ENCODE measurements at places on chromosomes 7 and 10. TPM values are rescaled to one million over a fixed set of nuclear protein-coding genes. Genes with fewer than 3 reads are reported as not detected.

GRCh38 chr10:86821388-86821999 lies 65.1 kb downstream of the BMPR1A start:
- no peak overlapping the region for H3K4me3 ChIP-seq
- no peaks in the 10 kb centered on the region for H3K27me3 ChIP-seq
- H3K36me3 ChIP-seq: no peaks in the 10 kb centered on the region
- DNase-seq: no peak
- no peaks in the 10 kb centered on the region for H3K4me1 ChIP-seq

BAMBI gene
- total RNA-seq: 1.7 TPM

DNA sequence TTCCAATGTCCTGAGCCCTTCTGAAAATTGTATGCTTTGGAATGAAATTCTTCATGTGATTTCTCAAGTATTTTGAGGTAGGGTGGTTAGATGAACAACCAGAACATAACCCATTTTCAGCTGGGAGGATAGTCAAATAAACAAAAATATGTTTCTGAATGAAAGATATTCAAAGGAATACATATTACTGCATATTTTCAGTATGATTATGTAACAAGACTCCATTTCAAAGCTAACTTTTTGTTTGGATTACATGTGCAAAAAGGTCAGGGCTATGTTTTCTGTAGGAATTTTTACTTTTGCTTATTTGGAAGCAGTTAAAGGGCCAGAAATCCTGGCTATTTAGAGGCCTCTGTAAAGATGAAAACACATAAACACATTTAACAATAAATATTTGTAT lies 27.7 kb downstream of the CDK6 start:
- H3K4me1 ChIP-seq: peaks cover 21% of the 10 kb centered on the region
- H3K27ac ChIP-seq: no peak overlapping the region
- DNase-seq: no peak
- no peaks in the 10 kb centered on the region for H3K27me3 ChIP-seq
- H3K4me3 ChIP-seq: no peak overlapping the region
- H3K36me3 ChIP-seq: no peaks in the 10 kb centered on the region

DNA sequence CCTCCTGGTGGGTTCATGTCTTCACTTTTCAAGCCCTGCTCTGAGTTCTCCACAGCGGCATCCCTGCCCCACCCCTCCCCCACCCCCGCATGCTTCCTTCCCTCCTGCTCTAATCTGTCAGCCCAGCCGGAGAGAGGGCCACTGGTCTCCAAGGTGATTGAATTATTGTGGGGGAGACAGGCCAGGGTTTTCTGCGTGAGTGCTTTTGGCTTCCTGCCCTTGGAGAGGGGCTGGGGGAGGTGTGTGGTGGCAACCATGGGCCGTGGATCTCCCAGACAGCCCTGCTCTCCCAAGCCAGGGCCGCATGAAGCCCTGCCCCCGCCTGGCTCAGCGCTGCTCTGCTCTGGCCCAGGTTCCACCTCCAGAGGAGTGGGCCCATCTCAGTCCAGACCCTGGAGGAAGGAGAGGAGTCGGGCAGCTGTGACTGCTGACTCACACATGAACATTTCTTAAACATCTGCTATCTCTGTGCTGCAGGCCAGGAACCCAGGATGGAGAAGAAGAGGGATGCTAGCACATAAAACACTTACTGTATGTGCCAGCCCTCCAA lies 109.9 kb downstream of the ZMIZ1 start:
- no peaks in the 10 kb centered on the region for H3K36me3 ChIP-seq
- H3K4me3 ChIP-seq: no peak overlapping the region
- no peak for DNase-seq
- no peaks in the 10 kb centered on the region for H3K4me1 ChIP-seq

GRCh38 chr10:43199088-43199683 lies 60.9 kb downstream of the CSGALNACT2 start:
- H3K36me3 ChIP-seq: no peaks in the 10 kb centered on the region
- H3K4me3 ChIP-seq: no peak overlapping the region
- no peak overlapping the region for H3K27ac ChIP-seq
- DNase-seq: no peak

NUTM2A gene
- total RNA-seq: 0.40 TPM

DNA sequence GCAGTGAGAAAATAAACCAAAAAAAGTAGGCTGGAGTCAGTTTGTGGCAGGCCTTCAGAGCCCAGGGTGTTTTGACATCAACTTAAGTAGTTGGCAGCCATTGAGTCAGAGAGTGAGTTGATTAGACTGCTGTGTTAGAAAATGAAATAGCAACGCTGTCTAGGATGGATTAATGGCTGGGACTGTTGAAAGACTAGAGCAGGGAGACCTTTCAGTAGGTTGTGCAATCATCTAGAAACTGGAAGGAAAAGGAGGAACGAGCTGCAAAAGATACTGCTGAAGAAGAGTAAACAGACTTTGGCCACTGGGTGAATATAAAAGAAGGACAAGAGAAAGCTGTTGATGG lies 28.6 kb upstream of the TRIL start:
- H3K27ac ChIP-seq: no peak overlapping the region
- no peak for DNase-seq
- no peak overlapping the region for H3K4me3 ChIP-seq
- no peaks in the 10 kb centered on the region for H3K36me3 ChIP-seq

PLXDC2 gene
- 0.15 TPM for total RNA-seq

CCDC7 gene
- total RNA-seq: 12.1 TPM

DNA sequence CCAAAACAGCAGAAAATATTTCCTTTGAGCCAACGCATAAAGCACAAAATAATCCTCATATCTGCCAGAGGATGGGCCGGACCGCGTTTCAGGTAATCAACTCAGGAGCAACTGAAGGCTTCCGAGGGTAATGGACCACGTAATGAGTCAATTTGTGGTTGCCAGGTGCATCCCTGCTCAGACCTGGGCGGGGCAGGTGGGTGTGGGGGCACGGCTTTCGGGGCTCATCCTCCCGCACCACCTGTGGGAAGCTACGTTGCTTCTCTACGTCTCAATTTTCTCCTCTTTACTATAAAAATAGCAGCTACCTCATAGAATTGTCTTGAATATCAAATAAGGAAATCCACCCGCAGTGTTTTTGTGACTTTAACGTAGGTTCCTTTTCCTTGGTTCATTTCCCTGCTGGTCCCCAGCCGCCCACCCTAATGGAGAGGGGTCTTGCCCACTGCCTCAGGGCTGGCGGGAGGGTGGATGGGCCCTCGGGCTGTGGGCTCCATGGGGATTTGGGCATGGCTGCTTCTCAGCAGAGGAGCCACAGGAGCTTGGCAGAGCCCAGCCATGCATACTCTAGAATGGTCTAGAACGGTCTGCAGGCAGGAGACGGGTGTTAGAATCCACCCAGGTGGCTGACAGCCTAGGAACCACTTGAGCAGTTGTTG lies 324.7 kb downstream of the ADARB2 start:
- H3K27me3 ChIP-seq: no peaks in the 10 kb centered on the region
- H3K27ac ChIP-seq: no peak overlapping the region
- no peaks in the 10 kb centered on the region for H3K4me1 ChIP-seq
- no peak overlapping the region for H3K4me3 ChIP-seq
- H3K36me3 ChIP-seq: no peaks in the 10 kb centered on the region

- no peak overlapping the region for H3K4me3 ChIP-seq
- H3K36me3 ChIP-seq: peaks cover 14% of the 10 kb centered on the region
- H3K4me1 ChIP-seq: peaks cover 56% of the 10 kb centered on the region
- no peak overlapping the region for H3K27ac ChIP-seq
These were observed 28.0 kb downstream of the SEPTIN7 start for GRCh38 chr7:35828817-35829216.

HMX3 gene
- total RNA-seq: not detected

DNA sequence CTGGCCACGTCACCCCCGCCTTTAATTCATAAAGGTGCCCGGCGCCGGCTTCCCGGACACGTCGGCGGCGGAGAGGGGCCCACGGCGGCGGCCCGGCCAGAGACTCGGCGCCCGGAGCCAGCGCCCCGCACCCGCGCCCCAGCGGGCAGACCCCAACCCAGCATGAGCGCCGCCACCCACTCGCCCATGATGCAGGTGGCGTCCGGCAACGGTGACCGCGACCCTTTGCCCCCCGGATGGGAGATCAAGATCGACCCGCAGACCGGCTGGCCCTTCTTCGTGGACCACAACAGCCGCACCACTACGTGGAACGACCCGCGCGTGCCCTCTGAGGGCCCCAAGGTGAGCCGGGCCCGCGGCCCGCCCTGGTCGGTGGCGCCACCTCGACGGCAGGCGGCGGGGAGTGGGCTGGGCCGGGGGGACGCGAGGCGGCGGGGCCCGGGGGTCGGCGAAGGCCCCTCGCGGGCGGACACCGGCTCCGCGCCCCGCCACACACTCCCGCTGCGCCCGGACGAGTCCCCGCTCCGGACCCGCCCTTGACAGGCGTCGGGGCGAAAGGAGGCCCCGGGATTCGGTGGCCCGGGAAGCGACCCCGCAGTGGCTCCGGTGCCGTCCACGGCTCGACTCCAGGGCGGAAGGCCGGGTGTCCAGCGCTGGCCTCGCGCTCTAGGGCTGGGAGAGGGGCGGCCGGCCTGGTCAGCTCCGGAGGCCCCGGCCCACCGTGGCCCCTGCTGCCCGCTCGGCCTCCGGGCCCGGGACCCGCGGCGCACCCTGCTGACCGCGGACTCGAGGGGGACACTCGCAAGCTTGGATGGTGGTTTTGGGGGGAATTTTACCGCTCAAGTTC lies 557 bp downstream of the BAG3 start:
- H3K4me1 ChIP-seq: peaks cover 47% of the 10 kb centered on the region
- no peaks in the 10 kb centered on the region for H3K27me3 ChIP-seq
- H3K36me3 ChIP-seq: peaks cover 4% of the 10 kb centered on the region
- H3K27ac ChIP-seq: peak overlapping the region; percentile 66
- peak overlapping the region; percentile 73 for H3K4me3 ChIP-seq
- no peak for DNase-seq

SFTPD gene
- total RNA-seq: not detected

GRCh38 chr7:51308265-51308664 lies 8.3 kb downstream of the COBL start:
- H3K36me3 ChIP-seq: no peaks in the 10 kb centered on the region
- no peak for DNase-seq
- H3K4me3 ChIP-seq: no peak overlapping the region
- no peaks in the 10 kb centered on the region for H3K4me1 ChIP-seq

DNA sequence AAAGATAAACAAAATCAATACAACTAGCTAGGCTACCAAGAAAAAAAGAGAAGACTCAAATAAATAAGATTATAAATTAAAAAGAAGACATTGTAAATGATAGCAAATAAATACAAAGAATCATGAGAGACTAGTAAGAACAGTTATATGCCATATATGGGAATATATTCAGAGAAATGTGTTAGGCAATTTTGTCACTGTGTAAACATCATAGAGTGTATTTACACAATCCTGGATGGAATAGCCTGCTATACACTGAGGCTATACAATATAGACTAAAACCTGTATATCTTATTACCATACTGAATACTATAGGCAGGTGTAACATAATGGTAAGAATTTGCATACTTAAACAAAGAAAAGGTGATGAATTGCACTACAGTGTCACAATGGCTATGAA lies 717.4 kb downstream of the PARD3 start:
- H3K4me3 ChIP-seq: no peak overlapping the region
- H3K4me1 ChIP-seq: no peaks in the 10 kb centered on the region
- H3K36me3 ChIP-seq: no peaks in the 10 kb centered on the region
- no peaks in the 10 kb centered on the region for H3K27me3 ChIP-seq
- H3K27ac ChIP-seq: no peak overlapping the region
- DNase-seq: no peak

DNA sequence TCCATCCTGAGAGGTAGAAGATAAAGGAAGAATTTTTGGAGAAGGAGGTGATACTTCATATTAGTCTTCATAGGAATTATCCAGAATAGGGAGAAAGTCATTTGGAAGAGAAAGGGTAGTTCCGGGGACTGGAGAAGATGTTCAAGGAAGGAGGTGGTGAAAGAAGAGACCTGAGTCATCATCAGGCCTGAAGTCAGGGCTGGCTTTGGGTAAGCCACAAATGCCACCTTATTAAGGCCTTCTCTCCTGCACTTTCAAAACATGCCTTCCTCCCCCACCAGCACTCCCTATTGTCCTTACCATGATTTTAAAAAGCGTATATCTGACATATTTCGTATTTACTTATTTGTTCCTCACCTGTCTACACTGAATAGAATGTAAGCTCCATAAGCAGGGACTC lies 112.2 kb upstream of the LRGUK start:
- no peaks in the 10 kb centered on the region for H3K4me1 ChIP-seq
- H3K36me3 ChIP-seq: no peaks in the 10 kb centered on the region
- no peaks in the 10 kb centered on the region for H3K27me3 ChIP-seq
- no peak overlapping the region for H3K27ac ChIP-seq
- no peak overlapping the region for H3K4me3 ChIP-seq

GRCh38 chr10:127174866-127175265 lies 21.5 kb downstream of the INSYN2A start:
- H3K4me1 ChIP-seq: no peaks in the 10 kb centered on the region
- no peak overlapping the region for H3K4me3 ChIP-seq
- H3K27ac ChIP-seq: no peak overlapping the region
- H3K36me3 ChIP-seq: no peaks in the 10 kb centered on the region
- H3K27me3 ChIP-seq: no peaks in the 10 kb centered on the region

PODXL gene
- total RNA-seq: 1.2 TPM

GRCh38 chr10:71888623-71889387 lies 37.8 kb upstream of the PSAP start:
- H3K4me3 ChIP-seq: peak overlapping the region; percentile 74
- H3K27me3 ChIP-seq: no peaks in the 10 kb centered on the region
- no peak for DNase-seq
- peak overlapping the region; percentile 54 for H3K27ac ChIP-seq

- DNase-seq: no peak
- H3K4me1 ChIP-seq: no peaks in the 10 kb centered on the region
- no peak overlapping the region for H3K27ac ChIP-seq
- no peak overlapping the region for H3K4me3 ChIP-seq
- no peaks in the 10 kb centered on the region for H3K27me3 ChIP-seq
These were observed 310.4 kb upstream of the IMMP2L start for GRCh38 chr7:111872450-111873325.

DNA sequence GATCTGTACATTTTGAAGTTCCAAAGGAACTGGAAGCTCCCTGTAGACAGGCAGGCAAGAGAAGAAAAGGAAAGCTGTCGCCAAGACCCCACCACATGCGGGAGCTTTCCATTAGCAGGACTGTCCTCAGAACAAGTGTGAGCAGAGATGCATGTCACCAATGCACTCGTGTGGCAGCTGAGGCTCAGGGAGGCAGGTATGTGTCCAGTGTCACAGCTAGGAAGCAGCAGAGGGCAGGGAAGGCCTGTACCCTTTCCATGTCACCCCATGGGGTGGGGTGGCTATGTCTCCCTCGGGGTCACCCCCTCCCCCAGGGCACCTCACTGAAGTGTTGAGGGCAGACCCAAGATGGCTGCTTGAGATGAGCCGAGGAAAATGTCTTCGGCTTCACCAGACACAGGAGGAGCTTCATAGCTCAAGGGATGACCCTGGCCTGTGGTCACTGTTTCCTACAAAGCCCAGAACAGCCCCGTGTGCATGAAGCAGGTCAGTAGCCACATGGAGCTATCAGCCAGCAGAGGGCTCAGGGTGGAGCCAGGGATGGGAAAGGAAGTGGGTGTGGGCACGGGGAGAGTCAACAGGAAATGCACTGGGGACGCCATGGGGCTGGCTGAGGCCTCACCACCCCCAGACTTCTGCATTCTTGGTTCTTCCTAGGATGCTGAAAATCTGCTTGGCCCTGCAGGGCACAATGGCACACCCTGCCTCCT lies 96.6 kb downstream of the FAM53B start:
- H3K27me3 ChIP-seq: no peaks in the 10 kb centered on the region
- peak; percentile 76 for DNase-seq
- peak overlapping the region; percentile 41 for H3K4me3 ChIP-seq
- peak overlapping the region; percentile 75 for H3K27ac ChIP-seq
- H3K36me3 ChIP-seq: no peaks in the 10 kb centered on the region

GRCh38 chr7:68892236-68892635 lies 706.0 kb upstream of the AUTS2 start:
- no peak overlapping the region for H3K27ac ChIP-seq
- no peaks in the 10 kb centered on the region for H3K27me3 ChIP-seq
- no peak for DNase-seq
- H3K4me3 ChIP-seq: no peak overlapping the region
- no peaks in the 10 kb centered on the region for H3K36me3 ChIP-seq

All from CD8-positive, alpha-beta memory T cell (primary cell).